ENCODE measurements at places on chromosomes 16 and 17.

- DNase-seq, result no peak
Observed at GRCh38 chr16:430904-431303, 5.5 kb downstream of the RAB11FIP3 start.

DNA sequence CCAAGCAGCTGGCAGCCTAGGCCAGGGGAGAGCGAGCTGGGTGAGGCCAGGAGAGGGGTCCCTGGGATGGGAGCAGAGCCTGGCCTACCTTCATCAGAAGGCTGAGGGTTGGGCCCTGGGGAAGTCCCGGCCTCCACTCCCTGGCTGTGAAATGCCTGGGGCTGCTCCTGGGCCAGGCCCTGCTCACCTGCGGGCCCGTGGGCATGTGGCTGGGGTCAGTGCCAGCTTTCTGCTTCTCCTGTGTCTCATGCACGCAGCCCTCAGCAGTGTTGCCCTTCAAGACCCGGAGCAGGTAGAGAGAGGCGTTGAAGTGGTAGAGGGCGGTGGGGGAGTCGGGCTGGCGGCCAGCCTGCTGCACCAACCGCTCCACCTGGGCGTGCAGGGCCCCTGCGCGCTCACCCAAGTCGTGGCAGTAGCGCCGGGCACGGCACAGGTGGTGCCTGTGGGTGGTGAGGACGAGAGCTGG, 12.4 kb downstream of the MYBBP1A start:
- DNase-seq, result no peak

DNA sequence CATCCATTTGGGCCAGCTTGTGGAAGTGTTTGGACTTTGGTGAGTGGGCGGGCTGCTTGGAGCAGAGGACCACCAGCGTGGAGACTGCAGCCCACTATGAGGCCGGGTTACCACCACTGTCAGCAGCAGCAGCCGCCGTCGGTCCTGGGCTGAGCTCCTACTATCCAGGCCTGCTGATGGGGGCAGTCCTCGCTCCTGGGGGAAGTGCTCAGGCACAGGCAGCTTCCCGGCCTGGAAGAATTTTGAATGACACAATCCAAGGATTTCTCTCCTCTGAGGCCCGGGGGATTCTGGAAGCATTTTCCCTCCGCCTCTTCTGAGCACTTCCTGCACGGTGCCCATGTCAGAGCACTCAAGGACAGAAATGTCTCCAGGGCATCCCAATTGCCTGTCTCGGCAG, 5.3 kb upstream of the NOD2 start:
- no peak for DNase-seq

DNA sequence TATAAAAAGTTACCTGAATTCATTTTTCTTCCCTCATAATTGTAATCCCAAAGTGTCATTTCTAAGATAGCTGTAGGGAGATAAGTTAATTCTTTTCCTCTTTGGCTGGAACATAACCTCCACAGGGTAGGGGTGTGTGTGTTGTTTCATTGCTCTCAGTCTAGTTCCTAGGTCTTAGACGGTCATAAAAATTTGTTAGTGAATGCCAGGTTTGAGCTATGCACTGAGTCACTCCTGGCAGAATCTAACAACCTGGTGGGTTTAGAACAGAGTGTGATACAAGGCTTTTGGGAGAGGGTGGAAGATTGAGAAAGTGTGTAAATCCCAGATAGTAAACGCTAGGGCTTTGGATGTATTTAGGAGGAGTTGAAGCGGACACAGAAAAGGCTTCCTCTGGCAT, 894 bp upstream of the PHKG2 start:
- DNase-seq, result no peak

- no peak for DNase-seq
Observed at GRCh38 chr17:13792314-13792713, 190.6 kb upstream of the HS3ST3A1 start.

GRCh38 chr16:54867302-54867832, 63.3 kb upstream of the IRX5 start:
- no peak for DNase-seq

GRCh38 chr17:80883831-80884735, 107.6 kb upstream of the CHMP6 start:
- DNase-seq, result no peak

DNA sequence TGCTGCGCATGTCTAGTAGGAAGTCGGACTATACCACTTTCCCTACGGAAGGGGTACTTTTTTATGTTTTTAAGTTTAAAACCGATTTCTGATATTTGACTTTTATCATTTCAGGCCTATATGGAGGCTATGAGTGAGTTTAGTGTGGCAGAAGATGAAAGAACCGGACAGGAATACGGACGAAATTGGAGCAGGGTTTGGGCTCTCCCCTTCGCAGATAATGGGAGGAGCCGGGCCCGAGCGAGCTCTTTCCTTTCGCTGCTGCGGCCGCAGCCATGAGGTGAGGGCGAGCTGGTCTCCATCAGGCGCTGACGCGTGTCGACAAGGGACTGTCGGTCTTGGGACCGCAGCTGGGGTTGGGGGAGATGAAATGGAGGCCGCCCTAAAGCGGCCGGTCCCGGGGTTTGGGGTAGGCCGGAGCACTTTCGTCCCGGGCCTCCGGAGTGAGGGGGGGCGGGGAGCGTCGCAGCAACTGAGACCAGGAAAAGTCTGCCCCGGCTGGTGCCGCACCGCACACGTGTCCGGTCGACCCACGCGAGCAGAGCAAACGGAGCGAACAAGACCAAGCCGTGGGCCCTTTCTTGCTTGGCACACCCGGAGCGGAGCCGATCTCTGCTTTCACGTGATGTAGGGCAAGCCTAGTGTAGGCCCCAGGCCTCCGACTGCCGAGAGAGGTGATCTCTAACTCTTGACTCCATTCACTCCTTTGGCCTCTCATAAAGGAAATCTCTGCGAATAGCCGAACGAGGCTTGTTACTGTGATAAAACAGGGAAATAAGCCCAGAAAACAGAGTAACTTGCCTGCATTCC, at the start of gene RPL19:
Gene RPL19 (plus strand): TSS at position 214 of the 810 bp plus-strand sequence. CDS start 62 bp downstream, at position 276.
- DNase-seq, result peak; percentile 71

- no peak for DNase-seq
Observed at GRCh38 chr16:47967374-47967773, 188.4 kb downstream of the ABCC12 start.

GRCh38 chr17:1720856-1721386, 3.6 kb upstream of the WDR81 start:
- no peak for DNase-seq
